ENCODE measurements at places on chromosomes 6 and 20.

DNA sequence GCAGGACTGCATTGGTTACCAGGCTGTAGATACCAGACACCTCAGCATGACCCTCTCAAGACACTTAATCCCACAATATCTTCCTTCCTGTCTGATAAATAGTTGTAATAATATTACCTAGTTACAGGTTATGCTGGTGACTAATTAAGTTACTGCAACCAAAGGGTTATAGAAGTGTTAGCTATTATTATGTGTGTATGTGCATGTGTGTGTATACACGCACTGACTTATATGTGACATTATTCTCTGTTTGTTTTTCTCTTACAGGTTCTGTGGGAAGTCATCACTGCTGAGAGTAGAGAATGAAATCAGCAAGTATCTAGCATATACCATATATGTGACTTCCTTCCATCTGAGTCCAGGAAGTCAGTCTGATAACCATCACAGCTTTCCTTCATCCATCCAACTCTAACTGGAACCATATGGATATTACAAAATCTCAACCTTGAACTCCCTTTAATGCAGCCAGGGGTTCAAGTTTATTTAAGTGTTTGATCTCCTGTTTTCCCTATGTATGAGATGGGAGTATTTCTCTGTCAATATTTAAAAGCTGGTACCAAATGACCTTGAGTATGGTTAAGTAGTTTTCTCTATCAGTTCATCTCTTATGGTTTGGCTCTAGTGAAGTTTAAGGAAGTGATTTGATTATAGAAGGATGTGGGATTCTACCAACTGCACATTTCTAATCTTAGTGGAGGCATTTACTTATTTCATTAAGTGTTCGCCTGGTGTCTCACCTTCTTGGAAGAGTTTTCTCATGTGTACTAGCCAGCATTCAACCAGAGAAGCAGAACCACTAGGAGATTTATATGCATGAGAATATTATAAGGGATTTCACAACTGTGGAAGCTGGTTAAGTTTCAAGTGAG is 313.2 kb downstream of the HIVEP2 start:
- DNase-seq: no peak

DNA sequence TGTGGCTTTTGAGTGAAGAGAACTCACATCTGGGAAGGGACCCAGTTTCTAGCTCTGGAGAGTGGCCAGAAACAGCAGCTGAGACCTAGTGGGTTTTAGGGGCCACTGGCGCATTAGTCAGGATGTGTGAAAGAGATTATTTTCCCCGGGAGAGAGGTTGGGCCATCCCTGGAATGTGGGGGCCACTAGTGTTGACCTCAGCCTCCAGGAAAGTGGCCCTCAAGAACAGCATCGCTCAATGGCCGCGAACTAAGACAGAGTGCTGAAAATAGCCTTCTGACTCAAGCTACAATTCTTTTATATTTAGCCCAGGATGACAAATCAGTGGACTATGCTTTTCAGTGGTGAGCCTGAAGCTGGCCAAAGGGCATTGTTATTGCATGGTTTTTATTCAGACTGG is 210.4 kb upstream of the RNF24 start:
- no peak for DNase-seq

- DNase-seq: no peak
These were observed 118.1 kb downstream of the RWDD2A start for GRCh38 chr6:83311231-83311630.

GRCh38 chr6:12543953-12544352 is 172.6 kb upstream of the PHACTR1 start:
- DNase-seq: no peak

DNA sequence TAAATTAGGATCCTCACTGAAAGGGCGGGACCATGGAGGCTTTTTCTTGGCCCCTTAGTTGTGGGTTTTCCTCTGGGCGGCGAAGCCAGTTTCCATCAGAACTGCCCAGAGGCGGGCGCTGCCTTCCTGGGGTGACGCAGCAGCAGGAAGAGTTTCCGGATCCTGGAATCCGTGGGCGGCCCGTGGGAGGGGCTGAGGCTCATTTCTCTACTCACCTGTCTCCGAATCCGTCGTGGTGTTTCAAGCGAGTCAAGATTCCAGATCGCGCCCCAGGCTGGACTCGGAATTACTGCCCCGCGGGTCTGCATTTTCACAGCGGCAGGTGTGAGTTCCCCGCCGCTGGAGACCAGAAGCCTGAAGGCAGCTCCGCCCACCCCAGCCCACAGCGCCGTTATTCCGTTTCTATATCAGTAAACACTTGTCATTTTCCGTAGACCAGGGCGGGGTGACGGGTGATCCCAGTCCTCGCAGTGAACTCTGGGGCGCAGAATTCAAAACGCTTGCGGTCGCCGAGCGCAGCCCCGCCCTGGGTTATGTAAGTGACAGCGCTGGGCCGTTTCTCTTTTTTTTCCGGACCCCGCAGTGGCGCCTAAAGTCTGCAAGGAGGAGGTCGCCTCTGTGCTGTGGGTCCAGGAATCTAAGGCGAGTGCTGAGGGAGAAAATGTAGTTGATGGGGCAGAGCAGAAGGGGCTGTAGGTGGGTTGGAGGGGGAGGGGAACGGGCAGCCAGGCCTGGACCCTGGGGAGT is 27.2 kb upstream of the POU5F1 start:
- peak; percentile 93 for DNase-seq

DNA sequence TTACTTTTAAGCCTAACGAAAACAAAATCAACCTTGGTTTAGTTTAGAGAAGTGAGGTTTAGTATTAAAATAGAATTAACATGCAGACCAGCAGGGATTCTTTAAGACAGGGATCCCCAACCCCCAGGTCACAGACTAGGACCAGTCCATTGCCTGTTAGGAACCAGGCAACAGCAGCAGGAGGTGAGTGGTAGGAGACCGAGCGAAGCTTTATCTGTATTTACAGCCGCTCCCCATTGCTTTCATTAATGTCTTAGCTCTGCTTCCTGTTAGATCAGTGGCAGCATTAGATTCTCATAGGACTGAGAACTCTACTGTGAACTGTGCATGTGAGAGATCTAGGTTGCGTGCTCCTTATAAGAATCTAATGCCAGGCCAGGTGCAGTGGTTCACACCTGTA is 225.9 kb downstream of the NKAIN2 start:
- DNase-seq: no peak

- DNase-seq: no peak
These were observed 578.7 kb downstream of the MAFB start for GRCh38 chr20:40110311-40110831.

DNA sequence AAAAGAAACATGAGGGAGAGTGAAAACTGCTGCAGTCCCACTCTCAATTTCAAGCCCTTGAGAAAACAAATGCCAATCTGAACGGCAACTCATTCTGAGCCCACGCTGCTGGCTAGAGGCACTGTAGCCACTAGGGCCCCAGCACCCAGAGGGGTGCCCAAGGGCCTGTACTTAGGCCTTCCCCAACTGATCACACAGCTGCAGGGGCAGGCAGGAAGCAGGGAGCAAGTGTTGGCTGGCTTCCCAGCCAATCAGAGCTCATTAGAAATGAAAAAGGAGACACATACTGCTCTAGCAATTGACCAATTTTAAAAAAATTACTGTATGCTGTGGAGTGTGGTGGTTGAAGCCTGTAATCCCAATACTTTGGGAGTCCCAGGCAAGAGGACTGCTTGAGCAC is 3.7 kb upstream of the BEND3 start:
- DNase-seq: no peak

GRCh38 chr6:13487122-13488014 is at the start of gene GFOD1:
TSS of gene GFOD1 (minus strand) at chr6:13487600. CDS start at chr6:13486890, 710 bp downstream.
- peak; percentile 84 for DNase-seq

GRCh38 chr6:137866200-137866913 is 702 bp upstream of the TNFAIP3 start:
- peak; percentile 57 for DNase-seq

DNA sequence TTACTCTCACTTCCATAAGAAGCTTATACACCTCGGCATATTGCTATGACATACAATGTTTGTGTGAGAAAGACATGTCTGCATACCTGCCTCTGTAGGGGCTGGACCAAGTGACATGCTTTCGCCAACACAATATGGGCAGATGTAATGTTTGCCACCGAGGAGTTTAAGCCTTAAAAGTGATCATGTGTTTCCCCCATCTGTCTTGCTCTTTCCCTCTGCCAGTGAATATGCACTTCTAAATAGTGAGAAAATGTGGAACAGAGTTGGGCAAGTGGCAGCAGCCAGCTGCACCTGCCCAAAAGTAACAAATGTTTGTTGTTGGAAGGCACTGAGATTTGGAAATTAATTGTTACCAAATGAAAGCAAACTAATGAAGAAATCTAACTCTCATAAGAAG is 274.8 kb upstream of the BTBD3 start:
- no peak for DNase-seq

Data from stimulated activated CD8-positive, alpha-beta memory T cell treated with anti-CD3 and anti-CD28 coated beads, Interleukin-4, amount 100 ng/mL, for 48 hours (primary cell).